Stimulated activated CD4-positive, alpha-beta T cell treated with anti-CD3 and anti-CD28 coated beads, Interleukin-4, amount 100 ng/mL, for 4 hours (primary cell): ENCODE measurements at places on chromosomes 13 and 19.
A peak's percentile ranks its signal among the peaks of the same experiment; 100 is the strongest.

DNA sequence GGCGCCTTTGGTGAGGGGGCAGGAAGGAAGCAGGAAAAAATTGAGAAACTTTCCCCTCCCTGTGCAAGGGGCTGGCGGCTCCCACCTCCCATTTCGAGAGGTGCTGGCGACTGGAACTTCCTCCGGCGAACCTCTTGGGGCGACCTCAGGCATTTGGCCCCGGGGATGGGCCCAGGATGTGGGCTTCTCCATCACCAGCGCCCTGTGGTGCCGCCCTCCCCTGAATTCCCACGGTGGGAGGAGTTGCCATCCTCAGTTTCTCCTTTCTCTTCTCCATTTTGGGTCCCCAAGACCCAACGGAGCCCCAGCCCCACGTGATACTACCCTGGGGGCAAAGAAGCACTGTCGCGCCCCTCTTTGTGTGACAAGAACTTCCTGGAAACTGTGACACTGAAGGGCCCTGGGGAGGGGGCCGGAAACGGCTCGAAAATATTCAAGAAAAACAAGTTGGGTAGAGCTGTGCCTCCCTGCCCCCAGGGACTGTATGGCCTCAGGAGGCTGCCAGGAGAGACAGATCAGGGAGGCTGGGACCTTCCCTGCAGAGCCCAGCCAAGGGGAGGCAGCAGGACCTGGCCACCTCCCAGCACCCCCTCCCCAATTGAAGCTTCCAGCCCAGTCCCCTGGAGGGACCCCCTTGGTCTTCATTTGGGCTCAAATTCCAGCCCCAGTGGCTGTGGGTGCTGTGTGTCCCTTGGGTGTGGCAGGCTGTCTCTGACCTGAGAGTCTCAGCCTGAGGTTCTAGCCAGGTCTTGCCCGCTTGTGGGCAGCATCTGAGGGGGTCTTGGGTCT, 16.2 kb upstream of the AP1M2 start:
- DNase-seq: peak; percentile 83

DNA sequence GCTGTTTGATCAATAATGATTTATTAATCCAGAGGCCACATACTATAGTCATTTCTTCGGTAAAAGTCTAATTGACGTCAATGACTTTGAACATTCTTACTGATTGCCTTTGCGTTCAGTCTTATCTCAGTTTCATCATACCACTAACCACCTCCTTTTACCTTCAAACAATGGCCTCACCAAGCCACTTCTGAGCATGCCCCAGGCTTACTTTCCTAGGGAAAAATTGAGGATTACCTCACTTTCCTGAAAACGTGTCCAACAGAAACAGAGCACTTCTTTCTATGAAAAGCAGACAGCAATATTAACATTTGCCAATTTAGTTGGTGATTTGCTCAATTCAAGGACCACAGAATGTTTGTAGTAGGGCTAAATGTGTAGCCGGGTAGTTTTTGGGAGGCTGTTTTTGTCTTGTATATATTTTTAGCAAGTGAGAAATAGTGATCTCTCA, 157.6 kb downstream of the KLF5 start:
- no peak for DNase-seq

DNA sequence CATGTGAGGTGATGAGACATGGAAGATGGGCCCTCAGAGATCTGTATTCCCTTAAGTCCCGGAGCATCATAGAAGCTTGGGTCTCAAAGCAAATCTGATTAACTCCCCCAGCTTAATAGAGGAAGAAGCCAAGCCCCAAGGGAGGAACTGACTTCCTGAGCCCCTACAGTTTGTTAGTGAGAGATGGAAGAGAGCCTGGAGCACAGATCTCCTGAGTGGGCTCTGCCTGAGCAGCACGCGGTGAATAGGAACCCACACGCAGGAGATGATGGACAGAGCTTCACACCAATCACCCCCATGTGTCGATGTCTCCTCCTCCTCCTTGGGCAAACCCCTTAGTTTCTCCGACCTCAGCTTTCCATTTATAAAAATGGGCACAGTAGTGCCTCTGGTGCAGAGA, 50.1 kb upstream of the ATP12A start:
- DNase-seq: no peak

- DNase-seq: no peak
Observed at GRCh38 chr13:97226788-97227627, 4.9 kb downstream of the MBNL2 start.

DNA sequence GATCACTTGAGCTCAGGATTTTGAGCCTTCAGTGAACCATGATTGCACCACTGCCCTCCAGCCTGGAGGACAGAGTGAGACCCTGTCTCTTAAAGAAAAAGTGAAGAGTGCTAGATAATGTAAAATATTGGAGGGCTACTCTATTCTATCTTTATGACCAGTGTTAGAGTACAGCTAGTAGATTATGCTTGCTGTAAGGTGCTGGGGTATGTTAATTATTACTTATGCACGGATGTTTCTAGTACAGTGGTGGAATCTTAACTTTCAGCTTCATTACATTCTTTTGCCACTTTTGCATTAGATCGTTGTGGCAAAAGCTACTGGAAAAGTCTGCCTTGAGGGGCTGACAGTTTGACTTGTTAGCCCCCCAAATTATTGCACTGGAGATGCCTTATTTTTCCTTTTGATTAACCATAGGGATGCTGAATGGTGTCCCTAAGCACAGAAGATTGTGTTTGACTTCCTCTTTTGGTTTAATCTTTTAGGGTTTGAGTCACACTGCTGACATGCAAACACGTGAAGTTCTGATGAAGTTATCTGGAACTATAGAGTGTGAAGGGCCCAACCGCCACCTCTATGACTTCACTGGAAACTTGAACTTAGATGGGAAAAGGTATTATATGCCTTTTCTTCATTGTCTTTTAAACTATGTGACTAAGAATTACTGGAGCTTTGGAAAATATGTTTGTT, 169.8 kb downstream of the ATP8A2 start:
- no peak for DNase-seq

- DNase-seq: no peak
Observed at GRCh38 chr13:98976941-98977340, 923 bp downstream of the DOCK9 start.

DNA sequence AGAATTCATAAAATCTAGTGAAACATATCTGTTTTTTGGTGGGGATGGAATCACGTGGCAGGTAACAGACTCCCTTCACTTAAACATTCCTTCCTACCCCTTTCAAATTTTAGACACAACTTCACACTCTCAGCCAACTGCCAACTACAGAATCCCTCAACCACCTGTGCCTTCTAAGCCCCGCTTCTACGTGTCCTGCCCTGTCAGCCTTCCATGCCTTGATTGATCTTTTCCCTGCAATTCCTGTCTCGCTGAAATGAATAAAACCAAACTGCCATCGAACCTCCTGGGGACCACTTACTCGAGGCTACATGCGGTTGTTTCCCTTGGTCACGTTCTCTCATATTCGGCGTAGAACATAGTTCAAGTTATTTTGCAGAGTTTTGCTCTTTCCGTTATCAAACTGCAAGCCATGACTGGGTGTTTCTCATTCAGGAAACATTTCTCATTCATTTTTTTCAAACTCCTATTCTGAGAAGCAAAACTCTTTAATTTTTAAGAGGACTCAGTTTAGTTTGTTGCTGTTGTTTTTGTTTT, 1.1 kb downstream of the ZNF625 start:
- DNase-seq: no peak

DNA sequence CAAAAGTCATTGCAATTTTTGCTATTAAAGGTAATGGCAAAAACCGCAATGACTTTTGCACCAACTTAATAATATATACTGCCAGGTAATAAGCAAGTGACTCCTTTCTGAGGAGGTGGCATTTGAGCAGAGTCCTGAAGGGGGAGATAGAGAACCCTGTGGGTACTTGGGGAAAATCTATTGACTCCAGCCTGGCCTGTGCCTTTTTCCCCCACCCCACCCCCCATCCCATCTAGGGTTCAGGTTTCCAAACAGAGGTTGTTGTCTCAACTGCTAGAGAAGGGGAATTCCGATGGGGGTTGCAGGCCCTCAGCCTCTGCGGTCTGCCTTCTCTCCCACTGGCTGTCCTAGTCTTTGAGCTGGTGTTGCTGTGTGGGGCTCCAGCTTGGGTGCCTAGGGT, 11.5 kb downstream of the S1PR2 start:
- peak; percentile 20 for DNase-seq

- no peak for DNase-seq
Observed at GRCh38 chr13:98921015-98921580, 56.8 kb downstream of the DOCK9 start.

GRCh38 chr13:83297586-83298290, 584.5 kb downstream of the SLITRK1 start:
- no peak for DNase-seq
